Progenitor cell of endocrine pancreas (in vitro differentiated cells): ENCODE measurements at places on chromosomes 13 and 19. TPM values are rescaled to one million over a fixed set of nuclear protein-coding genes. Genes with fewer than 3 reads are reported as not detected.

- H3K27me3 ChIP-seq = no peaks in the 10 kb centered on the region
- peaks cover 86% of the 10 kb centered on the region for H3K4me1 ChIP-seq
- H3K27ac ChIP-seq = peak overlapping the region; percentile 69
- H3K4me3 ChIP-seq = no peak overlapping the region
- DNase-seq = no peak
Measured at GRCh38 chr13:26964278-26965250, 204.0 kb upstream of the GPR12 start.

The ZNF544 gene
- 61.0 and 70.5 TPM in 2 replicates for total RNA-seq

The SLC10A2 gene
- total RNA-seq = not detected in 2 replicates

DNA sequence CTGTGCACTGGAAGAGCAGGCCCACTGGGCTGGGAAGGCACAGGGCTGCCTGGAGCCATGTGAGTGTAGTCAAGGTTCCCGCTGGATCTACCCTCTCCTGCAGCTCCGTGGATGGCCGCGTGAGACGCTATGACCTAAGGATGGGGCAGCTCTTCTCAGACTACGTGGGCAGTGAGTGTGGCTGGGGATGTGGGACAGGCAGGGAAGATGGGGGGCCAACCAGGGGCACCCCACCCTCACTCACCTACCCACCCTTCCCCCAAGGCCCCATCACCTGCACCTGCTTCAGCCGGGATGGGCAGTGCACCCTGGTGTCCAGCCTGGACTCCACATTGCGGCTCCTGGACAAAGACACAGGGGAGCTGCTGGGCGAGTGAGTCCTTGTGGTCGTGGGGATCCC lies 6.1 kb downstream of the WDR83 start:
- H3K27ac ChIP-seq = no peak overlapping the region
- H3K4me1 ChIP-seq = peaks cover 14% of the 10 kb centered on the region
- DNase-seq = no peak
- peaks cover 16% of the 10 kb centered on the region for H3K36me3 ChIP-seq
- H3K4me3 ChIP-seq = no peak overlapping the region

The PRODH2 gene
- 5.3 TPM in 2 replicates for total RNA-seq

DNA sequence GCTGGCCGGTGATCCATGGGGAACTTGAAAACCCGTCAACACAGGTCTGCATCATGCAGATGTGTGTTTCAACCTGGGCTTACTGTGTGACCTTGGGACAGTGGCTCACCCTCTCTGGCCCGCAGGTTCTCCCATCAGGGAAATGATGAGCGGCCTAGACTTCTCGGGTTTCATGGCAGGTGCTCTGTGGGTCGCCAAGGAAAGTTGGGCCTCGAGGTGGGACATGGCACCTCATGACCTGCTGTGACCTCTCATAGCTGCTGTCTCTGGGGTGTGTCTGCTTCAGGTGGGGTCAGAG lies 50.8 kb upstream of the NFIC start:
- H3K27ac ChIP-seq = no peak overlapping the region
- H3K27me3 ChIP-seq = peaks cover 35% of the 10 kb centered on the region
- no peaks in the 10 kb centered on the region for H3K4me1 ChIP-seq
- no peak for DNase-seq
- H3K4me3 ChIP-seq = no peak overlapping the region
- H3K36me3 ChIP-seq = no peaks in the 10 kb centered on the region

DNA sequence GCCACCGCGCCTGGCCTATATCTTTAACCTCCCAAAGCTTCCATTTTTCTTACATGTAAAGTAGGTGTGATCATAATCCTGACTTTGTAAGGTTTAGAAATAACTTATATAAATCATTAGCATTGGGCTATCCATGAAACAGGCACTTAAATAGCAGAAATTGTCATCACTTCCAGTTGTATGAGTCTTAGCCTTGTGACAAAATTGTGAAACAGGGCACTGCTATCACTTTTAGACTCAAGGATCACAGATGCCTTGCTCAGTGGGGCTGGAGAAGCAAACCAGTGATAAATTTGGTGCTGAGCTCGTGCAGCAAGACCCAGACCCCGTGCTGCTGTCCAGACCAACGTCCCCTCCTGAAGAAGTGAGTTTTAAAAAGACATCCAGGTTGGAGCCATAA lies 209.7 kb downstream of the KATNAL1 start:
- no peak overlapping the region for H3K27ac ChIP-seq
- H3K4me1 ChIP-seq = peaks cover 6% of the 10 kb centered on the region
- peaks cover 3% of the 10 kb centered on the region for H3K27me3 ChIP-seq
- H3K4me3 ChIP-seq = no peak overlapping the region
- DNase-seq = no peak

- H3K4me1 ChIP-seq = no peaks in the 10 kb centered on the region
- no peaks in the 10 kb centered on the region for H3K36me3 ChIP-seq
- H3K27ac ChIP-seq = no peak overlapping the region
- peaks cover 28% of the 10 kb centered on the region for H3K27me3 ChIP-seq
Measured at GRCh38 chr19:35345671-35346111, 2.0 kb upstream of the FFAR1 start.

GRCh38 chr19:1854039-1854541 lies 5.8 kb upstream of the REXO1 start:
- no peak overlapping the region for H3K27ac ChIP-seq
- H3K4me3 ChIP-seq = no peak overlapping the region
- DNase-seq = no peak
- peaks cover 1% of the 10 kb centered on the region for H3K4me1 ChIP-seq
- H3K36me3 ChIP-seq = peaks cover 1% of the 10 kb centered on the region

DNA sequence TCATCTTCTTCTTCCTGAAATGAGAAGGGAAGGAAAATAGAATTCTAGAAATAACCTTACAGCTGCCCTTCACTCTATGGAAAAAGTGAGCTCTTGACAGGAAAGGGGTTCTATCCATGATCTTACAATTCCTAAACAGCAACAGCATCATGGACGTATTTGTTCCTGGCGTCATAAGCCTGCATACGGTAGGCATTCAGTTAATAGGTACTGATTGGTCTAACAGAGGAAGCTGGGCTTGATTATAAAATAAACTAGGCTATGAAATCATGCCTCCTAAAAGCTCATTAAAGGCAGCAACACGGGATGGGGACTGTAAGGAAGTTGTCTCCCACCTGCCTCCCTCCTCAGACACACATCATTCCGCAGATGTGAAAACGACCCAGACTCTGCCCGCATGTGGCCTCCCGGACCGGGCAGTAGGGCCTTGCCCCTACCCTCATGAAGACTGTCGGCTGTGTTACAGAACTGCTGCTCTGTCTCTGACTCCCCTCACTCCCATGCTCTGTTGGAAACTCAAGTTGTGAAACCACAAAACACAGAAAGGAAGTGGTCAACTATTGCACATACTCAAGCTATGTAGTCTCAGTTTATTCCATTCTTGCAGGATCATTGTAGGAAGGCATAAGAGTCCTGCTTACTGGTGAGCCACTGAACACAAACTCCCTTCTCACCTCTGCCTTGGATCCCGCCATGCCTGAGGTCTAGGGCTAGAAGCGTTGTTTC lies 129.8 kb downstream of the DLEU7 start:
- H3K27ac ChIP-seq = no peak overlapping the region
- DNase-seq = no peak
- H3K4me3 ChIP-seq = no peak overlapping the region
- peaks cover 4% of the 10 kb centered on the region for H3K27me3 ChIP-seq
- H3K4me1 ChIP-seq = peaks cover 2% of the 10 kb centered on the region
- no peaks in the 10 kb centered on the region for H3K36me3 ChIP-seq

The ATP12A gene
- total RNA-seq = 1.9 TPM in 2 replicates

The SIGLECL1 gene
- not detected in 2 replicates for total RNA-seq

DNA sequence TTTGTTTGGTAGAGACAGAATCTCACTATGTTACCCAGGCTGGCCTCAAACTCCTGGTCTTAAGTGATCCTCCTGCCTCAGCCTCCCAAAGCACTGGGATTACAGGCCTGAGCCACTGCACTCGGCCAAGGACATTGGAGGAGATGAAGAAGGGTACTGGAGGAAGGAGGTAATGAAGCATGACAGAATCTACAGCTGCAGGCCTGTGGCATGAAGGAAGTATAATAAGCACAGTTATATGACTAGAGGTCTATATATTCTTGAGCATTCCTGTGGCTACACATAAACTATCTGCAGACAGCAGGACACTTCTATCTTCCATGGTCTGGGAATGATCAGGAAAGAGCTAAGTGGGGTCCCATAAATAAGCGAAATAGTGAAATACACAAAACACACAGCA lies 18.2 kb downstream of the ZNF565 start:
- H3K36me3 ChIP-seq = peaks cover 9% of the 10 kb centered on the region
- no peaks in the 10 kb centered on the region for H3K4me1 ChIP-seq
- no peak overlapping the region for H3K4me3 ChIP-seq
- no peak for DNase-seq
- H3K27ac ChIP-seq = no peak overlapping the region
- H3K27me3 ChIP-seq = no peaks in the 10 kb centered on the region

GRCh38 chr13:47508527-47509228 lies 492.4 kb downstream of the SUCLA2 start:
- H3K27ac ChIP-seq = no peak overlapping the region
- DNase-seq = no peak
- H3K4me1 ChIP-seq = peaks cover 12% of the 10 kb centered on the region
- H3K4me3 ChIP-seq = no peak overlapping the region
- no peaks in the 10 kb centered on the region for H3K36me3 ChIP-seq

The S1PR5 gene
- not detected in 2 replicates for total RNA-seq

- no peaks in the 10 kb centered on the region for H3K36me3 ChIP-seq
- peaks cover 6% of the 10 kb centered on the region for H3K27me3 ChIP-seq
- no peak overlapping the region for H3K27ac ChIP-seq
- no peak for DNase-seq
- H3K4me3 ChIP-seq = no peak overlapping the region
Measured at GRCh38 chr13:51041126-51041525, 69.9 kb downstream of the C13orf42 start.

- no peak overlapping the region for H3K4me3 ChIP-seq
- peaks cover 4% of the 10 kb centered on the region for H3K4me1 ChIP-seq
- H3K27ac ChIP-seq = no peak overlapping the region
Measured at GRCh38 chr13:47188802-47189201, 291.9 kb upstream of the HTR2A start.

The NLRP4 gene
- total RNA-seq = not detected in 2 replicates

The IGFL1 gene
- not detected in 2 replicates for total RNA-seq

DNA sequence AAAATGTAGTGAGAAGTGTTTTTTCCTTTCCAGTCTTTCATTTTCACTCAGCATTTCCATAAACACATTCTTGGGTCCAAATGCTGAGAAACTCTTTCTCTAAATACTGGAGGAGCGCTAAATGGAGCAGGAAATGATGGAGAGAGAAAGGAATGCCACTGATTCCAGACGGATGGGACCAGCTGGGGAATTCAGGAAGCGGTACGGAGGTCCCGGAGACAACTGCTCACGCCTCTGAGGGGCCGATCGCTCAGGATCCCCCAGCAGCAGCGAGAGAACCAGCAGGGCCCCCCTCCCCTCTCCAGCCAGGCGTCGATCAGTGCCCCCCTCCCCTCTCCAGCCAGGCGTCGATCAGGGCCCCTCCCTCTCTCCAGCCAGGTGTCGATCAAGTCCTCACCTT lies 13.2 kb downstream of the RASA3 start:
- peaks cover 24% of the 10 kb centered on the region for H3K4me1 ChIP-seq
- no peaks in the 10 kb centered on the region for H3K27me3 ChIP-seq
- no peaks in the 10 kb centered on the region for H3K36me3 ChIP-seq
- peak overlapping the region; percentile 29 for H3K4me3 ChIP-seq
- DNase-seq = no peak

DNA sequence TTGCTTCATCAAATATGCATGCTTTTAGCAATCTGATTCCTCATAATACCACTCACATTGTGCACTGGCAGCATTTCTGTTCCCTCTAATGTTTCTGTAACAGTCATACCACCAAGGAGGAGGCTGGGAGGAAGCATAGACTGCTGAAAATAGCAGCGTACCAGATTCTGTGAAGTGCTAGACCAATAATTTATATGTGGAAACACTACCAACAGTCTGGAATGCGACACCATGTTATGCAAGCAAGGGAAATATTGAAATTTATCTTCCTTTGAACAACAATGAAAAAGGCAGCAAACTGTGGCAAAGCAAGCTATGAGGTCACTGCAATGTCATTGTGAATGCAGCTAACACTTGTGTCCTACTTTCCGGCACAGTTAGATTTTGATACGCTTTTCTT lies 1388.0 kb downstream of the EFNB2 start:
- no peaks in the 10 kb centered on the region for H3K27me3 ChIP-seq
- no peak overlapping the region for H3K4me3 ChIP-seq
- no peaks in the 10 kb centered on the region for H3K4me1 ChIP-seq
- no peaks in the 10 kb centered on the region for H3K36me3 ChIP-seq
- H3K27ac ChIP-seq = no peak overlapping the region

- no peak overlapping the region for H3K4me3 ChIP-seq
- peaks cover 2% of the 10 kb centered on the region for H3K4me1 ChIP-seq
- no peak overlapping the region for H3K27ac ChIP-seq
- no peaks in the 10 kb centered on the region for H3K27me3 ChIP-seq
- DNase-seq = no peak
- no peaks in the 10 kb centered on the region for H3K36me3 ChIP-seq
Measured at GRCh38 chr13:68984688-68985319, 1122.8 kb upstream of the ATXN8OS start.

DNA sequence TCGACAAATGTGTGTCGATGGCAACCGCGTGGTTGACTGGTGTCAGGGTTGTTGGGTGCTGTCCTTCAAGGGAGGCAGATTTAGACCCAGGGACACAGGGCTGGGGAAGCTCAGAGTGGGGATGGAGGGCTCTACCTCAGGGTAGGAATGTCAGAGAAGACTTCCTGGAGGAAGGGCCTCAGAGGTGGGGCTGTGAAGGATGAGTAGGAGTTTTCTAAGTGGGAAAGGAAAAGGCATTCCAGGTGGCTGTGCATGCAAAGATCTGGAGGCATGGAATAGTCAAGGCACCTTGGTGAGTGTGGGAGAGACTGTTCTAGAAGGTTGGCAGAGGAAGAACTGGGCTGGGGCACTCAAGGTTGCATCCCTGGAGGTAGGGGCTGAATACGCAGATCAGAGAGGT lies 2.0 kb downstream of the NRTN start:
- no peak overlapping the region for H3K27ac ChIP-seq
- H3K4me1 ChIP-seq = peaks cover 3% of the 10 kb centered on the region
- peaks cover 31% of the 10 kb centered on the region for H3K27me3 ChIP-seq

The LMO7 gene
- 15.0 and 22.3 TPM in 2 replicates for total RNA-seq

DNA sequence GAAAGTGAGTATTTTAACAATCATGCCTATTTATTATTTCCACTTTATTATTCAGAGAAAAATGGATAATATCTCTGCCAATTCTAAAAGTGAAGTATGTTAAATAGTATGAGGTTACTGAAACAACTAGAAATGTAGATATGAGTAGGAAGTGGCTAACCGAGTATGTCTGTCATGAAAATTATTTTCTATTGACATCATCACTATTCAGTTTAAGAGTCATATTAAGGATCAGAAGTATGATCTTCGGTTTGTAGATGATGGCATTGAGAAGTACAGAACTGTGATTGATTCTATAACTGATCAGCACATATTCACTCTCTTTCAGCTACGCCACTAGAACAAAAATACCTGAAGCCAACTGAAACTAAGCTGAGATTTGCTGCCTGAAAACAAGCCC lies 146.4 kb upstream of the SLITRK5 start:
- H3K36me3 ChIP-seq = no peaks in the 10 kb centered on the region
- H3K4me1 ChIP-seq = no peaks in the 10 kb centered on the region
- no peak for DNase-seq
- no peak overlapping the region for H3K27ac ChIP-seq
